NCI-H460 (cell line): ENCODE measurements at places on chromosomes 6 and 20.

DNA sequence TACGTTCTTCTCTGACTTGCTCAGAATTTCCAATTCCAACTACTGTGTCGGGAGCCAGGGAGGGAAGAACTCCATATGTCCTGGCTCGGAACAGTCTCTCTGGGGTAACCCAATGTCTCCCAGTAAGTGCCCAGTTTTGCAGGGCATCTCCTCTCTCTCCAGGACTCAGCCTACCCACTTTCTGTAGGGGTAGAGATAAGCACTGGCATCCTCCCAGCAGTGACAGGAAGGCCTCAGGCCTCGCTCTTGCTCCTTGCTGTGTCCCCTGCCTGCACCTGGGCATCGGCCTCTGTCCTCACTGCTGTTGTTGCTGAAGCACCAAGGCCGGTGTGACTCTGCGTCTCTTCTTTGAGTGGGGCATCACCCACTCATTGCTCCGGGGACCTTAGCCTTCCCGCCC lies 388.9 kb upstream of the JARID2 start:
- DNase-seq = no peak

DNA sequence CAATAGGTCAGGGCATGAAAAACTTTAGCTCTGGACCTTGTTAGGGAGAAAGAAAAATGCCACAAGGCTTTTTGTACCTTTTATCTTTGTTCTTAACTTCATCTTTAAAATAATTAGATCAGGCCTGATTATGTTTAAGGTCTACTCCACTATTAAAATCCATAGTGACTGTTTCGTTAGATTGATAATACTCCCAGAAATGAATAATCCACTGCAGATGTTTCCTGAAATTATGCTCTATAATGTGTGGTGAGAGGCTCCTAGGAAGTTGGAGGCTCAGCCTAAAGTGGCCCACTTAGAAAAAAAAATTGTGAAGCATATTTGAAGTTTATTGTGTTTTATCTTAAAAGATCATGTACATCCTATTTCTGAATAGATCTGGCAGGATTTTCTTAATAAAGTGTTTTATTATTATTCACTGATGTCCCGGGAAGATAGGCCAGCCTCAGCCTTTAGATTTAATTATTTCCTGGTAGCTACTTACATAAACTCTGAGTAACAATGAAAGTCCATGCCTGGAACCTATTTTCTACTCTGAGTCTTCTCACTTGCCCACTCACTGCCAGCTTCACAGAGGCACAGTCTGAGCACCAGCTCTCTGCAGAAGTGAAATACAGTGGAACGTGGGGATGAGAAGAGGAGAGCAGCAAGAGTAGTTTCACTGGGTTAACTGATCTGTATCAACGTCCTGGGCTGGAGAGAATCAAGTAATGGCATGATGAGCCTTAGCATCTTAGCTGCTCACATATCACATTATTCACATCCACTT lies 126.8 kb upstream of the TMEM170B start:
- DNase-seq = no peak

DNA sequence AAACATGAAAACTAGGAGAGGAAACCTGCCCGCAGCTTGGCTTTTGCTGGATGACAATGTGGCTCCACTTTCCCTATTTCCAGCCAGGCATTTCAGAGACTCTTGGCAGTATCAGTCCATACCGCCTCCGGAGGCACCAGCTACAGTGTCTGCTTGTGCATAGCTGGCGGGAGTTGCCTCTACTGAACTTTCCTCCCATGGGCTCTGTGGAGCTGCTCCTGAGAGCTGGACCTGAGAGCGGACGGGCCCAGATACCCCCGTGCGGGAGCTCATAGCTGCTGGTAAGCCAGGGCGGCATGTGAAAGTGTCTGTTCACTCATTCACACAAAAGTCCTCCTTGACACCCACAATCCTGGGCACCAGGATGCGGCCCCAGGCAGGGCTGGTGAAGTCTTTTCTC lies 130.3 kb upstream of the PMEPA1 start:
- no peak for DNase-seq

DNA sequence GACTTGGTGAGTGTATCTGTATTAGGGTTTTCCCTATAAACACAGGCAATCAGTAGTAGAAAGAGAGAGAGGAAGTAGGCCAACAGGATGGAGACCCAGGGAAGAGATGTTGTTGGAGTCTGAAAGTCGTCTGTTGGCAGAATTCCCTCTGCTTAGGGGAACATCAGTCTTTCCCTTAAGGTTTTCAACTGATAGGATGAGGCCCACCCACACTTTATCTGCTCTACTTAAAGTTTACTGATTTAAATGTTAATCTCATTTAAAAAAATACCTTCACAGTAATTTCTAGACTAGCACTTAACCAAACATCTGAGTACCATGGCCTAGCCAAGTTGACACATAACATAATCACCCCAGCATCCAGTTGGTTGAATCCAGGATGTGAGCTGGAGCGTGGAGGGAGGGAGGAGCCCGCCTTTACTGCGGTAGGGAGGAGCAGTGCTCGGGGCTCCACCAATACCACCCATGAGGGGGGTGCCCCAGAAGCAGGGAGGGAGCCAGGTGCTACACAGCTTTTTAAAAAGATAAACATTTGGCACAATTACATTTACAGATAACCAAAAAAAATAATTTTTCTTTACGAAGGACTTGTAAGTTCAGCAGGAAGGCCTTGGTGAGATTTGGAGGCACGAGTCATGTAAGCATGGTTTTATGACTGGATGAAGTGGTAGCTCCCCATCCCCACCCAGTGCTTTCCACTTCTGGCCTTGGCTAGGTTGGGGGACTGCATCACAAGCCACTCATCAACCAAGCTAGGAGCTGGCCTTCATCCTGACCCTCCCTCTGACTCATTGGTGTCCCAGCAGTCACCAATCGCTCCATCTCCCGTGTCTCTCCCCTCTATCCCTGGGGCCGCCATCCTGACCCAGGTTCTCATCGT lies 18.4 kb upstream of the SNX9 start:
- no peak for DNase-seq

GRCh38 chr20:49915118-49915379 lies 280 bp downstream of the SPATA2 start:
- no peak for DNase-seq

DNA sequence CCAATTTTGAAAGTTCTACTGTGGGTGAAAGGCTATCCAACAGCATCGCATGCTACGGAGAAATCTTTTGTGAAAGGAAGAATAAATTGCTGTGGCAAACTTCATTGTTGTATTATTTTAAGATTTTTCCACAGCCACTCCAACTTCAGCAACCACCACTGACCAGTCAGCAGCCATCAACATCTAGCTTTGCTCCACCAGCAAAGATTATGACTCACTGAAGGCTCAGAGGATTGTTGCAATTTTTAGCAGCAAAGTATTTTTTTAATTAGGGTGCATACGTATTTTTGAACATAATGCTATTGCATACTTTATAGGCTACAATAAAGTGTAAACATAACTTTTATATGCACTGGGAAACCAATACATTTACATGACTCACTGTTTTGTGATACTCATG lies 493.5 kb downstream of the TFAP2A start:
- no peak for DNase-seq

- DNase-seq = no peak
Measured at GRCh38 chr6:13334953-13335352, 6.6 kb upstream of the TBC1D7 start.

DNA sequence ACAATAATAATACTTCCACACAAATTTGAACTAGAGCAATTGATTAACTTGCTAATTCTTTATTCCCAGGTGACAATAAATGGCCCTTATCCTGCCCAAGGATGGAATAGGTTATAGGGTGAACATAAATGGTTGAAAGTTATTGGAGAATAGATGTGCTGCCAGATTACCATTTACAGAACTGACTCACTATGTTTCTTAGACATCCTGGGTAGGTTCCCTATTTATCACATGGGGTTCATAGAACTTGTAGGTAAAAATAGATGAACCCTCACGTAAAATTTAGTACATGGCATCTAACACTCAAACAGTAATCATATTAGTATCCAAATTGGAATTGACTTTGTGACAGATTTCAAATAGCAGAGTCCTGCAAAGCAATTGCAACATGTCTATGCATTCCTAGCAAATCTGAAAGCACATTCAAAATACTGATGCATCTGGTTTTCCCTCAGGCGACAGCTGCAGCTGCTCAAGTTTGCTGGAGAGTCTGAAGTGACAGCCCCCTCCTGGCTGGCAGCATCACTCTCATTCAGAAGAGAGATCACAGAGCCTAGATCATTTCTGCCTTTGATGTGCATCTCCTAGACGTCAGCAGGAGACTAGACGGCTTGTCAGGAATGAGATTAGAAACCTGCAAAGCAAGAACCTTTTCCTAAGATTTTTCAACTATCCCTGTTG lies 80.2 kb upstream of the RNF217 start:
- DNase-seq = no peak

- no peak for DNase-seq
Measured at GRCh38 chr20:24813080-24813479, 136.0 kb upstream of the CST7 start.

DNA sequence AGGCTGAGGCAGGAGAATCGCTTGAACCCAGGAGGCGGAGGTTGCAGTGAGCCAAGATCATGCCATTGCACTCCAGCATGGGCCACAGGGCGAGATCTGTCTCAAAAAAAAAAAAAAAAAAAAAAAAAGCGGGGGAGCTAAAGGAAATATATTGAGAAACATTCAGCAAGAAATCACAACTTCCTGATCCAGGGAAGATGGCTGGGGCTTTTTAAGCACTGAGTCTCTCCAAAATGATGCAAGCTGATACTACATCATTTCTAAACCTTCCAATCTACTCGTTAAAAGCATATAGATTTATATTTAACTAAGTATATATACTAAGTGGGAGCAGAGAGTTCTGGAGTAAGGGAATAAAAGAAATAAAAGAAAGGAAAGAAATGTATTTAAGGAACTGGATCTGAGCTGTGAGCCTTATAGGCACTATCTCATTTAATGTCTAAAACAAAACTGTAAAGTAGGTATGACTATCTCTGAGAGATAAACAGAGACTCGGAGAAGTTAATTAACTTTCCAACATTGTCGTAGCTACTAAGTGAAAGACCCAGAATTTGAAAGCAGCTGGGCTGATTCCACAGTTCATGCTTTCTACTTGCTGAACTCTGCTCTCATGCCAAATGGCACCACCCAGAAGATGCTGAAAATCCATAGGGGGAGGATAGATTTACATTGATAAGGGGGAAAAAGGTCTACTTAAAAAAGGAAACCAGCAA lies 215.0 kb upstream of the MARCKS start:
- no peak for DNase-seq
